ENCODE measurements at places on chromosomes 5 and 9. TPM values are rescaled to one million over a fixed set of nuclear protein-coding genes. Genes with fewer than 3 reads are reported as not detected.

- no peaks in the 10 kb centered on the region for H3K27me3 ChIP-seq
- H3K36me3 ChIP-seq, result peaks cover 40% of the 10 kb centered on the region
- no peak overlapping the region for H3K27ac ChIP-seq
- H3K4me3 ChIP-seq, result no peak overlapping the region
Measured at GRCh38 chr9:35734096-35734495, 1.6 kb downstream of the CREB3 start.

DNA sequence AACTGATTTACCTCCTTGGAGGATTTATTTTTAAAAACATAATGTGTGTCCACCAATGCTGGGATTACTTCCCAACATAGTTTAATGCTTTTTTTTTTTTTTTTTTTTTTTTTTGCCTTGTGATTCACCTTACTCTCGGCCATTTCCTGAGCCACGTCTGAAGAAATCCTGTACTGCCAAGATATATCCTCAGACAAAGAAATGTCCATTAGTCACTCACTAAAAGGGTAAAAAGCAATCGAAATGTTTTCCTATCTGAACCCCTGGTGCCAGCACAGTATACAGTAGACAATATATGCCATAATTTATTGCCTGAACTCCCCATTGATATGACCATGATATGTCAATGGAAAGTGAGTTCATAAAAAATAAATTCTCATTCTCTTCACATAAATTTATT lies 344.1 kb downstream of the BNC2 start:
- no peaks in the 10 kb centered on the region for H3K4me1 ChIP-seq
- no peak overlapping the region for H3K27ac ChIP-seq
- no peaks in the 10 kb centered on the region for H3K27me3 ChIP-seq

- H3K36me3 ChIP-seq, result no peaks in the 10 kb centered on the region
- H3K27ac ChIP-seq, result no peak overlapping the region
- no peak for DNase-seq
- no peaks in the 10 kb centered on the region for H3K4me1 ChIP-seq
- peaks cover 6% of the 10 kb centered on the region for H3K27me3 ChIP-seq
- no peak overlapping the region for H3K4me3 ChIP-seq
Measured at GRCh38 chr5:137492331-137492730, 6.8 kb downstream of the SPOCK1 start.

- H3K4me3 ChIP-seq, result no peak overlapping the region
- no peaks in the 10 kb centered on the region for H3K27me3 ChIP-seq
- no peaks in the 10 kb centered on the region for H3K4me1 ChIP-seq
- H3K36me3 ChIP-seq, result peaks cover 9% of the 10 kb centered on the region
- H3K27ac ChIP-seq, result no peak overlapping the region
Measured at GRCh38 chr9:125049212-125050049, 93.9 kb downstream of the SCAI start.

DNA sequence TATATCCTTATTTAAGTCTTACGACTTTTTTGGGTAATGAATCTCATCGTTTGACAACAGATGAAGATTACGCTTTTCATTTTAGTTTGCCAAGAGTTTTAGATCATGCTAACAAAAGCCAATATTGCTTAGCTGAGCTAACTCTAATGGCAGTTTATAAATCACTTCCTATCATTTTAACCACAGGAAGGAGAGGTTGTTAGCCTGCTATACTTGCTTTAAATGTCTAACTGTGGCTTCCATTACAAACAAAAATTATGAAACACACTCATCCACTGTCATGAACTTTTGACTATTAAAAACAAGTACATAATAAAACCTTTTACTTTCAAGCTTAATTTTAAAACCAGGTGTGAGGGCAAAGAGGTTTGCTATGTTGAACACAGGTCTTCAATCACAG lies 53.7 kb upstream of the ANKH start:
- no peaks in the 10 kb centered on the region for H3K27me3 ChIP-seq
- H3K4me3 ChIP-seq, result peak overlapping the region; percentile 20
- H3K4me1 ChIP-seq, result peaks cover 16% of the 10 kb centered on the region
- DNase-seq, result no peak
- H3K27ac ChIP-seq, result no peak overlapping the region

- no peaks in the 10 kb centered on the region for H3K36me3 ChIP-seq
- no peak overlapping the region for H3K4me3 ChIP-seq
- H3K27ac ChIP-seq, result no peak overlapping the region
- H3K4me1 ChIP-seq, result peaks cover 7% of the 10 kb centered on the region
Measured at GRCh38 chr5:76813982-76814562, 4.8 kb upstream of the F2RL1 start.

- peaks cover 3% of the 10 kb centered on the region for H3K36me3 ChIP-seq
- H3K27me3 ChIP-seq, result no peaks in the 10 kb centered on the region
- no peak overlapping the region for H3K4me3 ChIP-seq
- H3K4me1 ChIP-seq, result no peaks in the 10 kb centered on the region
- no peak overlapping the region for H3K27ac ChIP-seq
- DNase-seq, result no peak
Measured at GRCh38 chr9:126886897-126887296, 26.5 kb downstream of the ZBTB34 start.

The DMRT3 gene
- not detected for total RNA-seq

The GRM6 gene
- not detected for total RNA-seq

The SH3RF2 gene
- total RNA-seq, result 4.5 TPM

All from CD4-positive, CD25-positive, alpha-beta regulatory T cell (primary cell).